ENCODE measurements at places on chromosomes 5 and 9.

DNA sequence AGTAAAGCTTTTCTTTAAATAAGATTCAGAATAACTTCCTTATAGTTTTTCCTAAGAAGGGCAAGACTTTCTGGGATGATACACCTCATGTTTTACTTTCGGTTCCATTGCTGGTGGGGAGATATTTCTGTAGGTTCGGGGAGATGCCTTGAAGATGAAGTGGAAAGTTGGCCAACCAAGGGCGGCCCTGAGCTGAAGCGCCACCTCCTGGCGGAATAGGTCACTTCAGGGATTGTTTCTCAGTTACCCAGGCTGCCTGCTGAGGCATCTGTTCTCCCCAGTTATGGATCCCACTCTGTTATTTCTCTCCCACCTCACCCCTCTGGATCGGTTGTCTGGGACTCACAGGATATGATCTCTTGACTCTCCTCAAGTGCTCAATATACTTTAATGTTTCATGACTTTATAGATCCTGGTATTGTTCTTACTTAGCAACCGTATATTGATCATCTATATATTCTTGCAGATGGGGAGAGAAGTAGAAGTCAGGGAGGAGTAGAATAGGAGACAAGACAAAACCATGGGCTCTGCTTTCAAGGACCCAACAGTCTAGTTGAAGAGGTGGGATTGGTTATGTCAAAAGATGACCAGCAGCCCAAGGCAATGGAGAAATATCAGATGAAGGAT, 23.4 kb downstream of the MEGF10 start:
- ATAC-seq = peak; percentile 81

DNA sequence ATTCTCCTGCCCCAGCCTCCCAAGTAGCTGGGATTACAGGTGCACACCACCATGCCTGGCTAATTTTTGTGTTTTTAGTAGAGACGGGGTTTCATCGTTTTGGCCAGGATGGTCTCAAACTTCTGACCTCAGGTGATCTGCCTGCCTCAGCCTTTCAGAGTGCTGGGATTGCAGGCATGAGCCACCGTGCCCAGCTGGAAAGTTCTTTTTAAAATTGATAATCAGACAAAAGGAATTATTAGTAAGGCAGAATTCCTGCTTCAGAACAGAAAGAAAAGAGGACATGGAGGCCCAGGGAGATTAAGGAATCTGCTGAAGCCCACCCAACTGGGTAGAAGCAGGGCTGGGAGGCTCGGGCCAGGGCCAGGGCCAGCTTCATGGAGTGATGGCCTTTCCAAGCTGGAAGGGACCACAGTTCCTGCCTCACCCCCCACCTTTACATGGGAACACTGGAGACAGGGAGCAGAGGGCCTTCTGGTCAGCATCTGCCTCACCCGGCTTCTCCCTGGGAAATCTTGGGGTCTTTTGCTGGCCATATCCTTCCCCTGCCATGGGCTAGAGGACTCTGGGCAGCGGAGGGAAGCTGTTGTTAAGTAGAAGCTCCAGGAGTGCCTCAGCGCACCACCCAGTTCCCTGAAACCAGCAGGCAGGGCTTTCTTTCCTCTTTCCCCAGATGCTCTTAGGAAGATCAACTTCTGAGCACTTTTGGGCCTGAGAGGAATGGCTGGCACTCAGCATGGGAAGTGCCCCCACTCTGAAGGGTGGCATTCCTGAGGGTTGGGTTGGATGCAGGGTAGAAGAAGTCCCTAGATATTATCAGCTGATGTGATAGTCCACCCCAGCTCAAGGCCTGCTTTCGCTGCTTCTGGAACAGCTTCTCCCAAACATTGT, 70.1 kb downstream of the RGS3 start:
- ATAC-seq = no peak

- ATAC-seq = no peak
Observed at GRCh38 chr9:105355781-105356180, 92.1 kb upstream of the FSD1L start.

DNA sequence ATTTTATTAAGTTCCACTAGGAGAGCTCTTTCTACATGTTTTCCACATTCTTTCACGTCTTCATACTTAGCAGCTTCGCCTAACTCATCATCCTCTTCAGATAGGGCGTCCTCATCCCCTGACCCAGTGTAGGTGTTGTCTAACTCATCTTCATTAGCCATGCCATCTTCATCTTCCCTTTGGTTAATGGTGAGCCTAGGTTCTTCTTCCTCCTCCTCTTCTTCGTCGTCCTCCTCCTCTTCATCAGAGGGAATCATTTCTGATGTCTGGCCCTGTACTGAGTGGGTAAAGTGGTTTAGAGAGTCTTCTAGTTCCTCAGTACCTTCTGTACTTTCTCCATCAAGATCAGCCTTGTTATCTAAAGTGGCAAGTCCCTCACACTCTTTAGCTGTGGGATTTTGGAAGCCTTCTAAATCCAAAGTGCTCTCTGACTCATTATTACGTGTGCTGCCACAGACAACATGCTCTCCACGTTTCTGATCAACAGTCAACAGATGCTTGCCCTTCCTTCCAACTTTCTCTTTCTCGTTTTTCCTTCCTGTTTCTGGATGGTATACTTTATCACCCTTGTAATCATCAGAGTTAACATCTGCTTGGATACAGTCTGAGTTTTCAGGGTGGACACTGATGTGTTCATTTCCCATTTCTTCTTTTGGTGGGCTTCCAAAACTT, 31.1 kb downstream of the TUT7 start:
- no peak for ATAC-seq

DNA sequence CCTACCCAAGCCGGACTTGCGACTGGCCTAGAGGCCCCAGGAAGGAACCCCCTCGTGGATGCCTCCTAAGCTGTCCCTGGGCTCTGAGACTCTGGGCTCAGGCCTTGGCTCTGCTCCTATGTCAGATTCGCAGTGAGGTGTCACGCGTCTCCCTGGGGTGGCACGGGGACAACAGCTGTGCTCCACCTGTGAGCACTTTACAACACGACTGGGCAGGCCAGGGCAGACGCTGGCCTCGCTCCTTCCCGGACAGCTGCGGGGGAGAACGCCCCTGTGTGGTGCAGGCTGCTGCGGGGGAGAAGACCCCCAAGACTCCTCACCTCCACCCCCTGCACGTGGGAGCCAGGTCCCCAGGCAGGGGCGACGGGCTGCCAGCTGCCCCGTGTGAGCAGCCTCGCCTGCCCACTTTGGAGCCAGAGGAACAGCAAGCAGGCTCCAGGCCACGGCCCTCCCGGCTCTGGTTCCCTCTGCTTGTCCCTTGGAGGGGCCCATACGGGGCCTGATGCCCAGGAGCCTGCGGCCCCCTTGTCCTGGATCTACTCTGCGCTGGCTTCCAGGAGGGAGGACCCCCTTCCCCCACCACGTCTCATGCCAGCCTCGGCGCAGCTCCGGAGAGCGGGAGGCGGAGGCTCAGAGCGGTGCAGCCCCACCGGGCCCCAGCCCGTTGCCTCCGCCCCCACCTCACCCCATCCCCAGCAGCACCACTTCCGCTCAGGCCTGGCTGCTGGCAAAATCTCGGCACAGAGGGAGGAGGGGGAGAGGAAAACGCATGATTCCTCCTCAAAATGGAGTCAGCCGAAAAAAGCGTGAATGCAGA, 36.0 kb downstream of the SARDH start:
- ATAC-seq = peak; percentile 54

GRCh38 chr5:79581535-79581934, 30.7 kb upstream of the TENT2 start:
- no peak for ATAC-seq

- ATAC-seq = no peak
Observed at GRCh38 chr9:130543859-130544258, 35.5 kb upstream of the FUBP3 start.
